ENCODE measurements at places on chromosomes 16 and 17.

DNA sequence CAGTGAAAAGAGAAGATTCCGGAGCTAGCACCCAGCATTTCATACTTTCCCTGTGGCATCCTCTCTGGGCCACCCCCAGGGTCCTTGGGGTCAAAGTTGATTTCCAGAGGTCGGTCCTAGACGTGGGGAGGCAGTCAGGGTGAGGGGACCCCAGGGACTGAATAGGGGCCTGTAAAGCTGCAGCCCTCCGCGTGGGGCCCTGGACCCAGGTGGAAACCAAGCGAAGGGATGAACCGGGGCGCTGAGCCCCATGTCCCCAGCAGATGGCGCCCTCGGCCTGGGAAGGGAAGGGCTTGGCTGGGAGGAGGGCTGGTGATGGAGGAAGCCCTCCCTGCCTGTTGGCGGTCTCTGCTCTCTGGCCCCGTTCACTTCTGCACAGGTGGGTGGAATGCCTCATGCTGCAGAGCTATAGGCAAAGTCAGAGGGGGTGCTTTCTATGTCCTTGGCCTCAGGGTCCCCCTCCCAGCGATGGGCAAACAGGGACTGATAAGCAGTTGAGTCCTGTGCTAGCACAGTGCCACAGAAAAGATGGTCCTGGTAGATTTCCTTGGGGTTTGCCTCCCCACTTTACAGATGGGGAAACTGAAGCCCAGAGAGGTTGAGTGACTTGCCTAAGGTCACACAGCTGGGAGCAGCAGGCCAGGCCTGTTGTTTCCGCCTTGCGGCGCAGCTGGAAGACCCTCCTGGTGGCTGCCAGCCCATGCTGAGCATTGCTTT lies 163.4 kb upstream of the CIBAR2 start:
- DNase-seq, result no peak

DNA sequence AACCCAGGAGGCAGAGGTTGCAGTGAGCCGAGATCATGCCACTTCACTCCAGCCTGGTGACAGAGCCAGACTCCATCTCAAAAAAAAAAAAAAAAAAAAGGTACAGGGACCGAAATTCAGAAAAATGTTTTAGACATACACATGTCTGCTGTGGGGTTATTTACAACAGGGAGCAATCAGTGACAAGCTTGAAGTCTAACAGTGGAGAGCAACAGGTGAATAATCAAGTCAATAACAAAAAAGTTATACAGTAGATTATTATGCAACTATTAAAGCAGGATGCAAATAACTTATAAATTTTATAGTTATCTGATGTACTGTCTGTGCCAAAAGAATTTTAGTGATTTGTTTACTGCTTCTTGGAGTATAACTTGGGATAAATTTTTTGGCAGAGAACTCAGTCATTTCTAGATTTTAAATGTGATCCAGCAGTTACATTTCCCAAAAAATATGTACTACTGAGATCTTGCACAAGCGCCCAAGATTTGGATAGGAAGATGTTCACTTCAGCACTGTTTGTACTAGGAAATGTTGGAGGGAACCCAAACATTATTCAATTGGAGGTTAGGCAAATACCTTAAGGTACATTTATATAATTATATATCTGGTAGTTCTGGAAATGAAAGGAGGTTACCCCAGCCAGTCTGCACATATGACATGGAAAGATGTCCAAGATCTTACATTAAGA lies 34.1 kb downstream of the EEF2K start:
- no peak for DNase-seq

GRCh38 chr16:56776562-56776961 lies 46.6 kb downstream of the NUP93 start:
- peak; percentile 3 for DNase-seq

GRCh38 chr17:309361-309888 lies 43.2 kb downstream of the RPH3AL start:
- no peak for DNase-seq

DNA sequence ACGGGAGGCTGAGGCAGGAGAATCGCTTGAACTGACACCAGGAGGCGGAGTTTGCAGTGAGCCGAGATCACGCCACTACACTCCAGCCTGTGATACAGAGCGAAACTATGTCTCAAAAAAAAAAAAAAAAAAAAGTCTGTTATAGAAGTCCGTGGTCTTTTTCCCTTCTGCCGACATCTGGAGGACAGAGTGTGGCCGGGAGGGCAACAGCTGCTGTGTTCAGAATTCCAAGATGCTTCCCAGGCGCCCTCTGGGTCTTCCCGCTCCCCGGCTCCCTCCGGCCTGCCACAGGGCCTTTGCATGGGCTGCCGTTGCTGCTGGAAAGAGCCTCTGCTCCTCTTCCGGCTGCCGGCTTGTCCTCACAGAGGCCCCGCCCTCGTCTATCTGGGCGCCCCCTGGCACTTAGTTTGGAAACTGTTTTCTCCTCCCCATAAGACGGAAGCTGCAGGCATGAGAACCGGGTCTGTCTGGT lies 2.4 kb upstream of the CACNA1H start:
- no peak for DNase-seq

DNA sequence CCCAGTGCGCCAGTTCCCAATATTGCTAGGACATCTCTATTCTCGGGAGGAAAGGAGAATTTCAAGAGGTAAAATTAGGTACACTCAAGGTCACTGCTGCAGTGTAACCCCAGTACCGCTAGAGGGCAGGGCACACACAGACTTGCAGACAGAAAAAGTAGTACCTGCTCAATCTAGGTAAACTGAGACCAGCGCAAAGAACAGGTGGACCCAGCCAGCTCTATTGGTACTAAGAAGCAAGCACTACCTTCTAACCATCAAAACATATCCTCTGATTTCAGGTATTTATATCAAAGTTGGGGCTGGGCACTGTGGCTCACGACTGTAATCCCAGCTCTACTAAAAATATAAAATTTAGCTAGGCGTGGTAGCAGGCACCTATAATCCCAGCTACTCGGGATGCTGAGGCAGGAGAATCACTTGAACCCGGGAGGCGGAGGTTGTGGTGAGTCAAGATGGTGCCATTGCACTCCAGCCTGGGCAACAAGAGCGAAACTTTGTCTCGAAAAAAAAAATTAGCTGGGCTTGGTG lies 3.6 kb upstream of the WDR81 start:
- peak; percentile 23 for DNase-seq

DNA sequence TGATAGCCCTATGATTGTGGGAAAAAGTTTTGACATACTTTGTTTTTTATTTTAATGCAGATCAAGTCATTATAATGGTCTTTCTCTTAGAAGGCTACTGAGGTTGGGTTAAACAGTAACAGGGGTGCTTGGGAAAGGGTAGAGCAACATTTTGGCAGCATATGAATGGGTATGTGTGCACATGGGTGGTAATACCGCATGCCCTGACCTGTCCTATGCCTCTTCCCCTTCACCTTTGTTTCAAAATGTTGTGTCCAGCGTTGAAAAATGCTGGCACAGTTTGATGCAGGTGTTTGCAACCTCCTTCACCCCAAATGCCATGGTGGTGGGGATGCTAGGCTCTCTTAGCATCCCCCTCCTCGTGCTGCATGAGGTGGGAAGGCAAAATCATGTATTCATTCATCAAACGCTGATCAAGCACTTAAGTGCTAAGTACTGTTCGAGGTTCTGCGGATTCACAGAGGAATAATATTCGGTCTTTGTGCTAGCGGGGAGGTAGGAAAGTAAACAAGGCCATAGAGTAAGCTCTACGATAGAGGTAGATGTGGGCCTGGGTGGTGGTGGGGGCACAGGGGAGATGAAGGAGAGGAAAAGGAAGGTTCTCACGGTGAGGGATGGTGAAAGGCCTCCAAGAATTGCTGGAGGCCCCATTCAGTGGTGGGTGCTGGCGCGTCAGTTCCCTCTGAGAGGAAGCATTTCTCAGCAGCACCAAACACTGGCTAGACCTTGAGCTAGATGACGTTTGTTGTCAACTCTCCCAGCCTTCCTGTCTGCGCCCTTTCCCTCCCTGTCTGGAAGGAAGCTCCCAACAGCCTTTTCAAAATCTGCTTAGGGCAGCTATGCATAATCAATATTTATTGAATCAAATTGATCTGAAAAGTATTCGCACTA lies 13.3 kb upstream of the MARCHF10 start:
- no peak for DNase-seq

DNA sequence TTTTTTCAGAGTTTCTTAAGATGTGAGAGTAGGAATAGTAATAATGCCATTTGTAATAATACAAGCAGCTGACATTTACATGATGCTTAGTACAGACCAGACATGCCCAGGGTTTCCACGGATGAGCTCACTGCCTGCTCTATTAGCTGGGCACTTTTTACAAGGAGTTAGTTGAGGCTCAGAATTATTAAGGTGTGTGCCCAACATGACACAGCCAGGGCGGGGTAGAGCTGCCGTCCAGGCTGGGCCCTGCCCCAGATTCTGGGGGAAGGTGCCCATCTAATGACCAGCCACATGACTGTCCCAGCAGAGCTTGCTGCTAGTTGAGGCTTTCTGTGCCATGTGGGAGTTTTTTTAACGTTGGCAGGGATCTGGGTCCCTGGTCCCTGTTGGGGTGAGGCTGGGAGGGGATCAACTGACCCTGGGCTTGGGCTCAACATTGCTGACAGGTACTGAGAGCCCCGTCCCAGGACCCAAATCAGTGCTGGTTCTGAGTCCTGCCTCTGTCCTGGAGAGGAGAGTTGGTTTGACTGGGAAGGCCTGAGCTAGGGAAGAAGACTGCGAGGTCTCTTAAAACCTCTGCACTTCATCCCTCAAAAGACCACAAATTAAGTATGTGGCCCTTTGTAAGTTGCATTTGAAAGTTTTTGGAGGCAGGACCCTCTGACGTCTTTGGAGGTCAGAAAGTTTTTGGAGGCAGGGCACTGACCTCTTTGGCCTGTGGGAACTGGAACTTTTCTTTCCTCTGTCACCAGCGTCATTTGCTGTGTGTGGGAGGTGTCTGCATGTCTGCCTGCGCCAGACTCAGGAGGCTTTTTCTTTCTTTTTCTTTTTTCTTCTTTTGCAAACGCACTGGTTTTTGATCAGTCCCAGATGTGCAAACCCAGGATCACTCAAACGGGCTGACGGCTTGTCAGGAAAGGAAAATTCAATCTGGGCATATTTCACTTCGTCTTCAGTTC lies 2.2 kb downstream of the CRISPLD2 start:
- no peak for DNase-seq

DNA sequence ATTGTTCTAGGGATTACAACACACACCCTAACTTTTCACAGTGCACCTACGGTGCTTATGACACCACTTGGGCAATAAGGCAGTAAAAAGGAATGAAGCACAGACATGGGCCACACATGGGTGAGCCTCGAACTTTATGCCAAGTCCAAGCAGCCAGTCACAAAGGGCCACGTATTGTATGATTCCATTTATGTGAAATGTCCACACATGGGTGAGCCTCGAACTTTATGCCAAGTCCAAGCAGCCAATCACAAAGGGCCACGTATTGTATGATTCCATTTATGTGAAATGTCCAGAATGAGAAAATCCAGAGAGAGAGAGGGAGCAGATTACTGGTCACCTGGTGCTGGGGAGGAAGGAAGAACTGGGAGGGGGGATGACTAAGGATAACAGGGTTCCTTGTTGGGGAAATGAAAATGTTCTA lies 22.2 kb downstream of the RMI2 start:
- DNase-seq, result no peak

GRCh38 chr17:53475002-53475401 lies 347.7 kb upstream of the KIF2B start:
- no peak for DNase-seq

- DNase-seq, result no peak
These were observed 18.7 kb upstream of the EVI2A start for GRCh38 chr17:31339906-31340661.

GRCh38 chr17:602436-602835 lies 112.2 kb downstream of the VPS53 start:
- no peak for DNase-seq

DNA sequence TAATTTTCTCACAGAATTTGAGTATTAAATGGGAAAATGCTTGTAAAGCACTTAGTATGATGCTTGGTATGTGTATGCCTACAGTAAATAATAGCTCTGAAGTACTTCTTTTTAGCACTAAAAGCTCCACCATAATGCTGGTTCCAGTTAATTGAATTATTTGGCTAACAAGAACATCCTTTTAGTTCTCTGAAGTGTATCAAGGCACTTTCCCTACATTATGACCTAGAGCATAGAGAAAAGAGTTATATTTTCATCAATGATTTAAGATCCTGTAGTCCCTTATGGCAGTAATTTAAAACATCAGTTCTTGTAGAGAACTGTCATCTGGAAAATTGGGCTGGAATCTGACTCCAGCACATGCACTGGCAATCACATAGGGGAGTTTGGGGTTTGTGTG lies 21.9 kb upstream of the PHAF1 start:
- DNase-seq, result no peak

GRCh38 chr17:35089586-35090296 lies 26.2 kb upstream of the RFFL start:
- no peak for DNase-seq

- no peak for DNase-seq
These were observed 36.0 kb upstream of the EMP2 start for GRCh38 chr16:10616419-10616755.

DNA sequence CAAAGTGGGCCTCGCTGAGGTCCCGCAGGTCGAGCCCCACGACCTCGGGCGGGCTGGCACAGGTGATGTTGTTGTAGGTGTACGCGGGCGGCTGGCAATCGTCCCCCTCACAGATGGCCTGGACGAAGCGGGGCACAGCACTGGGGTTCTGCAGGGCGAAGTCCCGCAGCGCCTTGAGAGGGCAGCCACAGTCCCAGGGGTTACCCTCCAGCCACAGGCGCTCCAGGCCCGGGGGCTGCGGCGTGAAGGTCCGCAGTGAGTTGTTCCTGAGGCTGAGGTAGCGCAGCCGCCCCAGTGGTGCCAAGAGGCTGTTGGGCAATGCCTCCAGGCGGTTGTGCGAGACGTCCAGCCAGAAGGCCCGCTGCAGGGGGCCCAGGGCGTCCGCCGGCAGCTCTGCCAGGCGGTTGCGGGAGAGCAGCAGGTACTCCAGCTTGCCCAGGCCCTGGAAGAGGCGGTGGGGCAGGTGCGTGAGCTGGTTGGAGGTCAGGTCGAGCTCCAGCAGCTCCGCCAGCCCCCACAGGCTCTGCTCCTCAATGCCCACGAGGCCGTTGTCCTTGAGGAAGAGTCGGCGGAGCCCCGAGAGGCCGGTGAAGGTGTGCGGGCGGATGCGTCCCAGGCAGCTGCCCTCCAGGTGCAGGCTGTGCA lies 2.8 kb downstream of the IGFALS start:
- no peak for DNase-seq

DNA sequence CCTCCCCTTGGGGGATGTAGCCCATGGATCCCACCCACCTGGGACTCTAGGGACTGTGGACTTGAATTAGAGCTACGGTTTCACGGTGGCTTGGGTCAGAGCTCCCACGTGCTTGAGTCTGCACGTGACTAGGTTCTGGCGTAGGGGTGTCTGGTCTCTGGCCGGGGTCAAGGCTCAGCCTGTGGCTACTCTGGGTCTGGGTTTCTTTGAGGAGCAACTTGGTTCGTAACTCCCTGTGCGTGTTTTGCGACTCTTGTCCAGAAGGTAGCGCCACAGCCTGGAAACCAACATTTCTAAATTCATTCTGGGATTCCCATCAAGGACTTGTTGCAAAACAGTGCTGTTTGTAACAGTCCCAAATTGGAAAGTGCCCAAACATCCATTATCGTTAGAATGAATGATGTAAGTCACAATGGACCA lies 470 bp upstream of the GGT6 start:
- DNase-seq, result no peak

Measured in NCI-H2029 treated with DMSO at 0.1 percent for 48 hours (cell line).